CD8-positive, alpha-beta memory T cell (primary cell): ENCODE measurements at places on chromosomes 12 and 14. TPM values are rescaled to one million over a fixed set of nuclear protein-coding genes. Genes with fewer than 3 reads are reported as not detected.
A peak's percentile ranks its signal among the peaks of the same experiment; 100 is the strongest.

DNA sequence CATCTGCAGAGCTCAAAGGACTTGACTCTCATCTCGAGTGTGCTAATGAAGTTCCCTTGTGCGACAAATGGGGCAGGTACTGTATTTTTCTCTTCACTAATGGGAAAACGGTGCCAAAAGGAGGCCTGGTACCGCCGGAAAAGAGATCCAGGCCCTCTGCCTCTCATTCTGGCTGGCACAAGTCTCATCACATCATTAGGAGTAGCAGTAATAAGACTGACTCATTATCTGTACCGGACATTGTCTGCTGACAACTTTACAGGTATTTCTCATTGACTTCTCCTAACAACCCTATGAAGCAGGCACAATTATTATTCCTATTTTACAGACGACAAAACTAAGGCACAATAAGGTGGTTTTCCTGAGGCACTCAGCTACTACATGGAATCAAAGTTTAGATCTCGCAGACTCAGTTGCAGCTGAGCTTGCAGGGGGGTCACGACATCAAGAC lies 668 bp downstream of the APPL2 start:
- no peak for DNase-seq

- no peak for DNase-seq
Measured at GRCh38 chr12:128920468-128920867, 67.2 kb downstream of the GLT1D1 start.

DNA sequence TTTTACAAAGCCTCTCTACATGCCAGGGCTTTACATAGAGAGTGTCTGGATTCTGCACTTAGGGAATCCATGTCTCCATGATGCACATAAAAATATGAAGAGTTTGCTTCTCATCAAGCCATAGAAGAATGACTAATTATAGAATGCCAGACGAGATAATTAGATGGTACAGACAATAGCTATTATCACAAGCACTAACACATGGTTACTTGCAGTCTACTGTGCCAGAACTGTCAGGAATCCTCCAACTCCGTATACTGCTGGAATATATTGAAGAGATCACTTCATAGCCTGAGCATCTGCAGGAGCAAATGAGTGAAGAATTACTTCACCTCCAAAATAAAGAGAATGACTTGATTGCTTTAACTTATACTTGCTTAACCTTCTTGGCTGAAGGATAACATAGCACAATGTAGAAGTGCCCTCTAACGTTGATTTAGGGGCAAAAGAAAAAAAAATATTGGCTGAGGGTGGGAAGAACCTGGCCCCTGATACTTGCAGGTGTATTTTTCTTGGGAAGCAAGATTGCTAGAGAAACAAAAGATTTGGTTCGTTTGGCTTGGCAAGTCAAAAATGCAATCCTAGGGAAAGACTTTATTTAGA lies 272.8 kb upstream of the FAR2 start:
- DNase-seq: no peak

- no peak for DNase-seq
Measured at GRCh38 chr12:74514098-74514872, 23.4 kb upstream of the ATXN7L3B start.

- no peak for DNase-seq
Measured at GRCh38 chr14:92463141-92463540, 50.4 kb upstream of the RIN3 start.

GRCh38 chr12:49049566-49050224 lies 10.9 kb downstream of the KMT2D start:
- no peak for DNase-seq

- DNase-seq: no peak
Measured at GRCh38 chr14:80771201-80771600, 170.3 kb downstream of the CEP128 start.

DNA sequence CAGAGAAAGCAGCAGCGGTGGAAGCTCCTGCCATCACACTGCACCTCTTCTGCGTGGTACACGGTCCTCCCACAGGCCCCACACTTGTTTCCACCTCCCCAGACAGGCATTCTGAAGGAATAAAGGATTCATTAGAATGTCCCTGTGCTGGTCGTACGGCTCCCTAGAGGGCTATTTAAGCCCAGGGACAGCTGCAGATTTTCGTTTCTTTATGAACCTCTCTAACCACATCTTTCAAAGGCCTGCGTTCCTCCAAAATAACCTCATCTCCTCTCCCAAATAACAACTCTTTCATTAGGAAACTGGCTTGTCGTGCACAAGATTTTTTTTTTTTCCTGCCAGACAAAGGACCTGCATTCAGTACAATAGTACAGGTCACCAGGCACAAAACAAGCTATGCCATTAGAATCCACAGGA lies 12.7 kb downstream of the CSRP2 start:
- no peak for DNase-seq

GRCh38 chr12:87848248-87848868 lies 180.8 kb downstream of the C12orf50 start:
- peak; percentile 3 for DNase-seq

DNA sequence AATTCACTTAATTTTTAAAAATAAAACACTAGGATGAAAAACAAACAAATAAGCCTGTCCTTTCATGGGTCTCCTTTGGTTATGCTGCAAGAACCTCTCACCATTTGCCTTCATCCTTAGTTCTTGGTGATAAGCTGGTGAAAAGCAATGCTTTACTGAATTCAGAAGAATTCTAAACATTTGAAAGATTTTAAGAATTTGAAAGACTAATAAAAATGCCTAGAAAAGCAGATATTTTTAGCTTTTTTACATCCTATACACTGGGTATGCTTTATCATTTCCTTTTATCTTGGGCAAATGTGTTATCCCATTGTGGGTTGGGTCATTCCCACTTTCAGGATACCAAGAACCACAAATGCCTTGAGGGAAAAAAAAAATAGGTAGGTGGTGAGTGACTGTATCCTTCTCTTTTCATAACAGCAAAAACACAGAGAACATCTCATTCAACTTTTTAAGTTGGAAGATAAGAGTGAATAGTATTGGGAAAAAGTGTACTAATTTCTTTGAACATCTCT lies 197.1 kb upstream of the ABCD2 start:
- no peak for DNase-seq

DNA sequence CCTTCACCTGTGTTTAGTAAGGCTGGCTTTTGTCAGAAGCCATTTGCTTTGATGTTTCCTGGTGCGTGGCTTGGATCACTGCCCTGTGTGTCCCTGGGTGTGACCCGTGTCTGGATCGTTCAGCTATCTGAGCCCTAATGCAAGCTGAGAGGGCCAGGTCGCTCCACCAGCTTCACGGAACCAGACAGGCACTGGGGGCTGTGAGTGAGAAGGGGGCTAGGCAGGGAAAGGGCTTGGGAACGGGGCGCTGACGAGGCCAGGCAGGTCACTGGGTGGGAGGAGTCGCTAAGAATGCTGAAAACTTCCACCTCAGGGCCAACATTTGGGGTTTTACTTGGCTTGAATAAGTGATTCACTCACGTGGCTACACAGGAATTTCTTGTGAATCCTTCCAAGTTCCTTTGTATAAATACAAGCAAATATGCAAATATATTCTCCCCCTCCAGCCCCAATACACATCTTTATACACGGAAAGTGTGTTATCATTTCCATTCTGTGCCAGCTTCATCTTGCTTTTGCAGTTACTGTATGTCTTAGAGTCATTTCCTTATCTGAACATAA lies 24.2 kb upstream of the MMP17 start:
- no peak for DNase-seq

GRCh38 chr12:119668324-119668841 lies 450 bp downstream of the PRKAB1 start:
- no peak for DNase-seq

DNA sequence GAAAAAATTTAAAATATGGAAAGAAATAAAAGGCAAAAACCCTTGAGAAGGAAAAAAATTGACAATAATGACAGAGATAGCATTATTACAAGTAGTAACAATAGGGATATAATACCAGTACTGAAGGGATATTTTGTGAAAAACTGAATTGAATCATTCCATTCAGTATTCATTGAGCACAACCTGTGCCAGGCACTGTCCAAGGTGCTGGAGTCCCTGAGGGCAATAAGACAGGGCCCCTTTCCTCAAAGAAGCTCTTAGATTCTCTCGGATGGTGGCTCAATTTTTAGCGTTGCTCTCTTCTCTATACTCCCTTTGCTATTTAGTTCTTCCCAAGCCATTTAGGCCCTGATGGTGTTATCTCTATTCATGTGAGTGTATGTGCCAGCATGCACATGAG lies 34.3 kb upstream of the GAS2L3 start:
- no peak for DNase-seq

GRCh38 chr12:98696036-98696646 lies 51.1 kb downstream of the APAF1 start:
- DNase-seq: no peak

- no peak for DNase-seq
Measured at GRCh38 chr14:33287189-33287588, 348.5 kb downstream of the NPAS3 start.

DNA sequence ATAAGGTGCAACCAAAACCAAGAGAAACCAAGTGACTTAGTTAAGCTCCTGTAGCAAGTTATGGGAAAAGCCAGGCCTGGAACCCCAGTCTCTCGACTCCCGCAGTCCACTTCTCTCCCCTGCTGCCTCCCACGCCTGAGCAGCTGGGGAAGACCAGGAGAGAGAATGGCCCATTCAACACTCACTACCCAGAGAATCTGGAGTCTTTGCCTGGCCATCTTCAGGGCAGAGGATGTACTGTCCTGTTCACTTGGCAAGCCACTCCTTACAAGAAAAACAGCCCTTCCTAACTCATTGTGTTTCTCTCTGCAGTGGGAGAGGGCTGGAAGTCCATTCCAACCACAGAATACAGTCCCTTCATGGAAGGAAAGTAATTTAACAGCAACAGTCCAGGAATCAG lies 1.8 kb downstream of the PITPNM2 start:
- no peak for DNase-seq

GRCh38 chr14:68111097-68111852 lies 291.7 kb downstream of the RAD51B start:
- DNase-seq: no peak

GRCh38 chr12:99087278-99087677 lies 442.2 kb downstream of the APAF1 start:
- DNase-seq: no peak

ALX1 gene
- total RNA-seq: not detected

SERPINA12 gene
- total RNA-seq: not detected

CEP170B gene
- 6.4 TPM for total RNA-seq

KRT2 gene
- not detected for total RNA-seq

SDR9C7 gene
- not detected for total RNA-seq

ACOT6 gene
- not detected for total RNA-seq

CCDC196 gene
- not detected for total RNA-seq

KDM5A gene
- total RNA-seq: 71.8 TPM

SMAGP gene
- total RNA-seq: 0.84 TPM

MAP3K9 gene
- 4.7 TPM for total RNA-seq

ESR2 gene
- total RNA-seq: 0.93 TPM

PAPLN gene
- total RNA-seq: 0.31 TPM

DNAAF2 gene
- 17.6 TPM for total RNA-seq

SUPT16H gene
- total RNA-seq: 199 TPM
